ENCODE measurements at places on chromosomes 7 and 10.

DNA sequence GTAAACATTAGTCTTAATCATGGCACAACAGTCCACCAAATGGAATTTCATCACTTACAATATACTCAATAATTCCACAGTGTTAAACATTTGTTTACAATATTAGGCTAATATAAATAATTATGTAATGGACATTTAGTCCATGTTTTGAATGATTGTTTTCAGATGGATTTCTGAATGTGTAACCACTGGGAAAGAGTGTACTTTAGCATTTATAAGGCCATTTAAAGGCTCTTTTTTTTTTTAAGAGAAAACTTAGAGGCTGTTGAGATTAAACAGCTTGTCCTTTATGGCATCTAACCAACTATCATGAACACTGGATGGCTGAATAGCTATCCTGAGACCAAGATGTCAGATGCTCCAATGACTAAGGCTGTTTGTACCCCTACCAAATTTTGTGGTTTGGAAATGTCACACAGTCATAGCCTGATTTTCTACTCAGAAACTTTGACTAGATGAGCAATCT lies 248.3 kb upstream of the GLI3 start:
- DNase-seq: no peak

DNA sequence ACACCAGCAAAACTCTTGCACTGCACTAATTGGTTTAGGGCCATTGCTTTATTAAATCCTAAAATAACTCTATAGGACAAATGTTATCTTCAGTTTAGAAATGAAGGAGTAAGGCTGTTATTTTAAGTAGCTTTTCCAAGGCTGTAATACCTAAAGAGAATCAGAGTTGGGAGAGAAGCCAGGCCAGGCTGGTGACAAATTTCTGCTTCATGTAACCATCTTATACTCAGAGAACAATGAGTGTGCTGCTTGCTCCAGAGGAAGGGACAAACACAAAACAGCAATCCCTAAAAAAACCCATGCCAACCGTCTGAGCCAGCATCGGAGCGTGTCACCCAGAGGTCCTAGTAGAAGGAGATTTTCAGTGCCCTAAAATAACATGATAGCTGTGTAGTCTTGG lies 49.7 kb upstream of the TARP start:
- no peak for DNase-seq

GRCh38 chr7:151349507-151349853 lies 7.9 kb downstream of the NUB1 start:
- no peak for DNase-seq

GRCh38 chr10:86651021-86651471 lies 3.3 kb upstream of the OPN4 start:
- DNase-seq: no peak

DNA sequence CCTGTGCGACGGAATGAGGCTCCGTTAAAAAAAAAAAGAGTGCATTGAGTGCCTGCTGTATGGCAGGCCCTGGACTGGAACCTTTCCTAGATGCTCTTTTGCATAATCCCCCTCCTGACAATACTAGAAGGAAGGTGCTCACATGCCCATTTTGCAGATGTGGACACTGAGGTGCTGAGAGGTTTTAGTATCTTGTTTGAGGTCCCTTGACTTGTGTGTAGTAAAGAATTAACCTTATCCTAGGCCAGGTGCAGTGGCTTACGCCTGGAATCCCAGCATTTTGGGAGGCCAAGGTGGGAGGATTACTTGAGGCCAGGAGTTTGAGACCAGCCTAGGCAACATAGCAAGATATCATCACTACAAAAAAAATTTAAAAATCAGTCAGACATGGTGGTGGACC lies 46.6 kb downstream of the TMEM130 start:
- no peak for DNase-seq

GRCh38 chr7:83161186-83161585 lies 1.5 kb downstream of the PCLO start:
- no peak for DNase-seq

GRCh38 chr7:135167365-135167917 lies 3.1 kb downstream of the CYREN start:
- DNase-seq: no peak

DNA sequence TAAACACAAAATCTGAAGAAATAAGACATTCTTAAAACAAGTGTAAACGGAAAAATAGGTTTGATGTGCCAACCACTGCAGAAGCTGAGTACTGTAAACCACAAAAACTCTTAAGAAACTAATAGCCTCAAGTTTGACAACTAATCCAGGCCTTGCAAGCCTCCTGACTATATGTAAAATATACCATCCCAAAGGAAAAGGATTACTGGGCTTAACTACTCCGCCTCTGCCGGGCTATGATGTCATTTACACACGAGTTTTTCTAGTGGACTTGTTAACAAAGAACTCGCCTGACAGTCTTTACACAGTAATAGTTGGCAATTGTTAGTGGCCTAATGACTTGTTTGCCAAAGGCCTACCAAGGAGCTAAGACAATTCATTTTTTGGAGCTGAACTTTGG lies 2.1 kb downstream of the KIF5B start:
- DNase-seq: no peak

- DNase-seq: peak; percentile 51
Observed at GRCh38 chr7:148698397-148699023, at the start of gene CUL1. Gene CUL1 (plus strand): TSS chr7:148698903. CDS start chr7:148730123, 31,220 bp downstream.

GRCh38 chr7:157962458-157963306 lies 624.9 kb downstream of the PTPRN2 start:
- no peak for DNase-seq

DNA sequence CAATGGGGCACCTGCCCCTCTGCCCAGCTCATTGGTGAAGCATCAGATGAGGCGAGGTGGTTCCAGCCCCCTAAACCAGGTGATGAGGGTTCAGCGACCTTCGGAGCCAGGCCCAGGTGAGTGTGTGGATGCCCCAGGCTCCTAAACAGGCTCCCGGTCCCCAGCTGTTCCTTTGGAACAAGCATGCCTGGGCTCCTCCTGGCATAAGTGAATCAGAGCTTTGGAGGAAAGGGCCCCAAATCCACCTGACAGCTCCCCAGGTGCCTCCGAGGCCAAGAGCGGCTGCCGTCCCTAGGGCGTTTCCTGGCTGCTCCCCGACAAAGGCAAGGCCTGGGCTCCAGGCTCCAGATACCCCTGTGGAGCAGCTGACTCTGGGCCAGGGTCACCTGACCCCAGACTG lies 61.3 kb downstream of the YKT6 start:
- DNase-seq: no peak

DNA sequence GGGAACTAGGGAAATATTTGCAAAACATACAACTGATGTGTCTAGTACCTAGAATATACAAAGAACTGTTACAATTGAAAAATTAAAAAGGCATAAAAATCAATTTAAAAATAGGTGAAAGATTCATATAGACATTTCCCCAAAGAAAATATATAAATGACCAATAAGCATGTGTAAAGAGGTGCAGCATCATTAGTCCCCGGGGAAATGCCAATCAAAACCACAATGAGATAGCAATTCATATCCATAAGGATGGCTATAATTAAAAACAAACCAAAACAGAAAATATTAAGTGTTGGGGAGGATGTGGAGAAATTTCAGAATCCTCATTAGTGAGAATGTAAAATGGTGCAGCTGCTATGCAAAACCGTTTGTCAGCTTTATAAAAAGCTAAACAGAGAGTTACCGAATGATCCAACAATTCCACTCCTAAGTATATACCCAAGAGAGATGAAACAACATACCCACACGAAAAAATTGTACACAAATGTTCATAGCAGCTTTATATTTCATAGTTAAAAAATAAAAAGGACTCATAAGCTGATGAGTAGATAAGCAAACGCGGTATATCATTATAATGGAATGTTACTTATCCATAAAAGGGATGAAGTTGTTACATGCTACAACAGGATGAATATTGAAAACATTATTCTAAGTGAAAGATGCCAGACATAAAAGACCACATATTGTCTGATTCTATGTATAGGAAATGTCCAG lies 210.1 kb upstream of the INHBA start:
- no peak for DNase-seq

- DNase-seq: no peak
Observed at GRCh38 chr10:8544057-8544380, 489.5 kb downstream of the GATA3 start.

GRCh38 chr7:34042406-34042805 lies 137.1 kb downstream of the BMPER start:
- no peak for DNase-seq

- DNase-seq: no peak
Observed at GRCh38 chr10:91032611-91033206, 111.8 kb upstream of the ANKRD1 start.

DNA sequence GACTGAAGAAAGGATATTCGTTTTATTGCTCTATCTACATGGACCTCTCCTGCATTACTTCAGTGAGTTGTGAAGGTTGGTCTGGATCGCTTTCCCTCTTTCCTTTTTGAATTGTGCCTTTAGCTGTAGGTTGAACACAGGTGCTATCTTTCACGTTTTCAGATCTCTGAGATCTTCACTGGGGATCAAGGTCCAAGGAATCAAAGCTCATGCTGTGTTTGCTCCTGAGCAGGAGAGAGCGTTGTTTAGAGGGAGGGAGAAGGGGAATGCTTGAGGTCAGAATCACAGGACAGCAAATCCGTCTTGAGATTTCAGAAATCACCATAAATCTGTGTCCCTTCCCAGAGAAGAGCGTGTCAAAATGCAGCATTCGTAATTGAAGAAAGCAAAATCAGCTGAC lies 105.0 kb downstream of the INSYN2A start:
- DNase-seq: no peak

- no peak for DNase-seq
Observed at GRCh38 chr10:69078311-69078710, 9.6 kb upstream of the SRGN start.

GRCh38 chr10:47195274-47195885 lies 104.6 kb upstream of the GDF10 start:
- no peak for DNase-seq

- no peak for DNase-seq
Observed at GRCh38 chr7:67553378-67553777, 556.7 kb downstream of the TYW1 start.

- DNase-seq: no peak
Observed at GRCh38 chr7:55420530-55420929, 55.4 kb downstream of the LANCL2 start.

- DNase-seq: no peak
Observed at GRCh38 chr10:26219676-26220075, 3.1 kb downstream of the GAD2 start.

DNA sequence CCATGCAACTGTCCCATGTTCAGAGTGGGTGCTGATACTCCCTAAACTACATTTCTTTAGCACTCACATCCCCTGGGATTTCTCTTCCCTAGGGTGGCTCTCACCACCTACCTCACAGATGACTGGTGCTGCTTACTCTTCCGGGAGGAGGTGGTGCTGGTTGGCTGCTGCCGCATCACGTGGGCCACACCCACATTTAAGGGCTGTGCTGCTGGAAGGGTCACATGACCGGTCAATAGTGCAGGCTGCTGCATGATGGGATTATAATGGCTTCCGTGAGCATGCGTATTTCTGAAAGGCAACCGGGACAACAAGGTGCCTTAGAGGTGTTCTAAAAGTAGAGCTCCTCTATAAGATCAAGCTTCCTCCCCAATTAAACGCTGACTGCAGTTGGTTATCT lies 76.8 kb downstream of the CLEC2L start:
- no peak for DNase-seq

DNA sequence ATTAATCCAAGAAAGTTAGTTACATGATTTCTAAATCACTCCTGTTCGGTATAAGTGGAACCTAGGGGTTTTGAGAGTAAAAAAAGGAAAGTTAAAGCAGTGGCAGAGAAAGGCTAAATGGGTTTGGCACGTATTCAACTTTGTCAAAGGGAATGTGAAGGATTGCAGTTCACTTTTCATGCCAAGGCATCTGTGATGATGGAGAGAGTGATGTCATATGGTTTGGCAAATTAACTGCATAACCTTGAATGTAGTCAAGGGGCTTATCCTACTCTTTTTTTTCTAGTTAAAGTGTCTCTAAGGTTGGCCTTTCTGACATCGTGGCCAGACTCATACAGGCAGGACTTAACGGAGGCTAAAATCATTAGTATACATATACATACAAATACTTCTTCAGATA lies 277.8 kb downstream of the EXOC4 start:
- DNase-seq: no peak

- DNase-seq: no peak
Observed at GRCh38 chr7:50207686-50208255, 96.7 kb upstream of the IKZF1 start.

DNA sequence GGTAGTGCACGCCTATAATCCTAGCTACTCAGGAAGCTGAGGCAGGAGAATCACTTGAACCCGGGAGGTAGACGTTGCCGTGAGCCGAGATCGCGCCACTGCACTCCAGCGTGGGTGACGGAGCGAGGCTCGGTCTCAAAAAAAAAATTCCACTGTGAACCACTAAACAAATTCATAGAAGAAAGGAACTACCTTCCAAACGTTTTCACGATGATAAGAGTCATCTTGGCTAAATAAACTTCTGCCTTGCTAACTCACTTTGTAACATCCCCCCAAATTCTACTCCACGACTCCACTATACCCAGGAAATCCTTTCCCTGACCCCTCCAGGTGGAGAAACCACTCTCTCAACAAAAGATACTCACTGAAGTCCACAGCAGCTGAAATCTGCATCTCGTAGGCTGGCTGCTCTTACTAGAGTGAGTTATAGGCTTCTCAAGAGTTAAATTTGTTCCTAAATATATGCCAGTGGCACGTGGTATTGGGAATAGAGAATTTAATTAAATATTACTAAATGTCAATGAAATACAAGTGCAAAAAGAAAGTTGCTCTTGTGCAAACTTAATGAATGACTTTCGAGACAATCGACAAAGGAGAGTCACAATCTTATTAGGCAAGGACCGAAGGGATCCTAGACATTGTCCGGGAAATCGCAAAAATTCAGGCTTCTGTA lies 1.6 kb upstream of the GTF2I start:
- DNase-seq: no peak

GRCh38 chr7:47290466-47290865 lies 291.4 kb downstream of the TNS3 start:
- DNase-seq: no peak

DNA sequence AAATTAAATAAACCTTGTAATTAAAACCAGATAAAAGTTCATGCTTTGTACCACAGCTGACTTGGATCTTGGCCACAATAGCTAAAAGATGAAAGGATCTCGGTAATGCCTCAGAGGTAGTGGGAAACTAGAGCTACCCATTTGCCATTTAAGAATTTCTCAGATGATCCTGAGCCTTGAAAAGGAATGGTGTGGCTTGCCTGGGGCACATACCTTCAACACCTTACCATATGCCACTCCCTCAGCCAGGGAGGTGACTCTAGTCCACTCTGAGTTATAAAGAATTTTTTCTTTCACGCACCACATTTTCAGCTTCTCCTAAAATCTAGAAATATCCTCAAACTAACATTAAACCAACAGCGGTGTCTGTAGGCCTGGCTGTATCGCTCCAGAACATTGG lies 516.3 kb upstream of the TEX47 start:
- no peak for DNase-seq

DNA sequence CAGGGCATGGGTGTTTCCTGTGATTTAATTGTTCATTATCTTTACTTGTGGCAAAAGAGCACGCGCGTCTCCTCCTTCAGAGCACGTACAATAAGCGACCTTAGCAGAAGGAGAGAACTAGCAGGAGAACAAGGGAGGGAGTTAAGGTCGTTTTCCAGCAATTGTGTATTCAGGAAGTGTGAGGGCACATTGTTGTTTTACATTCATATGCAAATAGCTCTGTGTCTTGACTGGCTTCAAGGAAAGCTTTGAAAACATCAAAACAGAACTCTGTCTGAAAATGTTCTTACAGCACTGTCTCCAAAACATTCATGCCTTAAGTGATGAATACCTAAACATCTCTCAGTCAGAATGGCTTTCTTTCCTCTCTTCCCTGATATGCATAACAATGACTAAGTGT lies 499.1 kb downstream of the ACTR3B start:
- DNase-seq: no peak
